ENCODE measurements at places on chromosomes 2 and 18.

DNA sequence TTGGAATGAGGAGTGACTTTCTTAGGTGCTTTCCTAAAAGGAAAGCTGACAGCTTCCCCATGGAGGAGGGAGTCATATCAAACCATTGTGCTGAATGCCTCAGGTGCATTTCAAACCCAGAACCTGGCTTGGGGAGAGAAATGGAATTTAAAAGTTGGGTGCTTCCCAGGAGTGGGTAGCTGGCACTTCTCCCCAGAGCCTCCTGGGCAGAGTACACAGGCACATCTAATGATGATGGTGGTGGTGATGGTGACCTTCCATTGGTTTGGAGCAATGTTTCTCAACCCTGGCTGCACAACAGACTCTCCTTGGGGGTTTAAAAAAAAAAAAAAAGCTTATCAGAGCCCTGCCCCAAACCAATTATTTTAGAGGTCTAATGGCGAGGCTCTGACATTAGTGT is 8.3 kb downstream of the FOSL2 start:
- DNase-seq, result no peak

DNA sequence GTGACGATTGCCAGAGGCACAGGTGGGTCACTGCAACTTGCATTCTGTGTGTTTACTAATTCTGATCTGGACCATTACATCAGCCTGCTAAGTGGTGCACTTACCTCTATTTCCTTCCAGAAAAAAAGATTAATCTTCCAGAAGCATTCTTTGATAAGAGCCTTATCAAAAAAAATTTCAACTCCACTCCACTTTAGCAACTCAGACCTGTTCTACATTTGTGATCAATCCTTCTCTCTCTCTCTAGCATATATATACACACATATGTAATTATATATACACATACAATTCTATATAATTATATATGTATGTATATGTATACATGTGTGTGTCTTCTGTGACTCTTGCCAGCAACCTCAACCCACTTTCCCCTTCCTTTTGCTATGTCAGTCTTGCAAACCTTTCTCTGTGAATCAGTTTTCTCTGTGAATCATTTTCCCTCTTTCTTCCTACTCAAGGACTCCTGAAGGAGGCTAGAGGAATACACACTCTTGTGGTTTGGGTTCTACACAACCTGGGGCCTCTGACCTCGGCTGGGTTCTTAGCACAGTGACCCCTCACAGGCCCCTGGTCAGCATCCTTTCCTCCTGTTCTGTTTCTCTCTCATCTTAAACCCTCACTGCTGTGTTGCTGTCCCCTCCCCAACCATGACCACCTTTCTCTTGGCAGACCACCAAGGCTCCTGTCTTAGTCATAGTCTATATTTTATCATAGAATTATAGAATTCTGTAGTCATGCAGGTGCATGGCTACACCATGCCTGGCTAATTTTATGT is 130.4 kb upstream of the PELI1 start:
- DNase-seq, result no peak

- no peak for DNase-seq
These were observed 502.4 kb downstream of the FBXO15 start for GRCh38 chr18:73645160-73645715.

- DNase-seq, result no peak
These were observed 138.9 kb downstream of the LTBP1 start for GRCh38 chr2:33085646-33086045.

- no peak for DNase-seq
These were observed 275.7 kb upstream of the ZNF804A start for GRCh38 chr2:184322615-184323014.

DNA sequence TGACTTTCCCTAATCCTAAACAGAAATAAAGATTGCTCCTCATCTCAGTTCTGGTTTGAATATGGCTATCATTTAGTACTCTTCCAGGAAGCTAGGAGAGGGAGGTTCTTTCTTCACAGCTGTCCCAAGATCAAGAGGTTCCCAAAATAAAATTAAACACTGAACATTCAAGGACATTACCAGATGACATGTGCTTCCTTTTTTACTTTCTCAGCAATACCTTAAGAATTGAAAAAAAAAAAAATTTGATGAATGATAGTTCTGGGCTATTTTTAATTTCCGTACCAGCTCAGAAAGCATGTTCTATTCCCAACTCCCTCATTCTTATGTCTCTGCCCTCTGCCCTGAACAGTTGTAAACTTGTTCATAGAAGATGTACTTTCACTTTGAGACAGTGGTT is 61.7 kb upstream of the MYL1 start:
- DNase-seq, result no peak

DNA sequence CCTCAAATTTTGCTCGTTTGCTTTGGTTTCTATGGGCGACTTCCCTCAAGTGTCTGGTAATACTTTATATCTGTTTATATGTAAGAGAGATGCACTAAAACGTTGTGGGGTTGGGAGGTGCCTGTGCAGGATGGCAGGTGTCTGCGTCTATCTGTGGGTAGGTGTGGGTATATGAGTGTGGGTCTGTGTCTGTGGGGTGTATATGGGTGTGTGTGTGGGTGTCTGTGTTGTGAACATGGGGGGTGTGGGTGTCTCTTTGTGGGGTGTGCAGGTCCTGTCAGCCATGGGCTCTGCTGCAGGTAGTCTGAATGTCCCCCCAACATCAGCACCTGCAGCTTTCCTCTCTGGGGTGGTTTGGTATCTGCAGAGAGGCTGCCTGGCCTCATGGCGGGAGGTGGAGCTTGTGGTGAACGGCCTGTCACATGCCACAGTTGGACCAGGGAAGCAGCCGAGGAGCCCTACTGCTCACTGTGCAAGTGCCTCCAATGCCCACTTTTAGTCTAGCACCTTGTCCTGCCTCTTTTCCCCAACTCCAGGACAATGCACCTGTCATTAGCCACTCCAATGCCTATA is 90.3 kb downstream of the LPIN1 start:
- no peak for DNase-seq

GRCh38 chr2:15808204-15808910 is 132.0 kb upstream of the MYCN start:
- DNase-seq, result peak; percentile 32

GRCh38 chr2:177188482-177189469 is 23.8 kb upstream of the HNRNPA3 start:
- no peak for DNase-seq

- no peak for DNase-seq
These were observed 228.0 kb upstream of the MEX3C start for GRCh38 chr18:51425475-51425874.

- peak; percentile 28 for DNase-seq
These were observed 65.6 kb downstream of the ATP8B1 start for GRCh38 chr18:57737400-57738060.

GRCh38 chr2:10157293-10157692 is 34.8 kb downstream of the RRM2 start:
- DNase-seq, result no peak

DNA sequence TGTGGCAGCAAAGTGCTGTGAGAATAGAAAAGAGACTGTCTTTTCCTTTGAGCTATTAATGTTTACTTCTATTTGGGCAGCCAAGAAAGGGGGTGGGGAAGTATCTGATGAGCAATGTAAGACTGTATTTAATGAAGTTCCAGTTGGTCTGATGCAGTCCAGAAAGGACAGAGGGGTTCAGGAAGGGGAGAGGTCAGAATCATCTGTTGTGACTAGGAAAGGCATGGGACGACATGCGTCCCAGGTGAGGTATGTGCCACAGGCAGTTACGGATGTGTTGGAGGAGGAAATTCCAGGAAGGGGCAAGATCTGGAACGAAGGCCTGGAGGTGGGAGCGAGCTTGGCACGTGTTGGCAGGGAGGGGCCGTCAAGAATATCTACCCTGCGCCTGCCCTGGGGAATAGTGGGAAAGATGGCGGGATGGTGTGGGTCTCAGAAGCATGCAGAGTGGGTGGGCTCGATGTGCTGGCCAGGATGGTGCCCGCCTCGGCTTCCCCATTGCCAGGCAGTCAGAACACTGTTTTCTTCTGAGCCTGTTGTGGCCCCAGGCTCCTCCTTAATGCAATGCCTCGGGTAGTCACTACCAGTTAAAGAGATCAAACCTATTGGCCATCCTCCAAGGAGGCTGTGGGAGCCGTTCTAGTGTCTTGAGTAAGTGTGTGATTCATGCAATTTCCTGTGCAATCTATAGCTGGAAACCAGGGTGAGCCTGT is 57.8 kb upstream of the TXNDC2 start:
- DNase-seq, result no peak

- no peak for DNase-seq
These were observed 242.2 kb downstream of the LOXHD1 start for GRCh38 chr18:46414863-46415262.

DNA sequence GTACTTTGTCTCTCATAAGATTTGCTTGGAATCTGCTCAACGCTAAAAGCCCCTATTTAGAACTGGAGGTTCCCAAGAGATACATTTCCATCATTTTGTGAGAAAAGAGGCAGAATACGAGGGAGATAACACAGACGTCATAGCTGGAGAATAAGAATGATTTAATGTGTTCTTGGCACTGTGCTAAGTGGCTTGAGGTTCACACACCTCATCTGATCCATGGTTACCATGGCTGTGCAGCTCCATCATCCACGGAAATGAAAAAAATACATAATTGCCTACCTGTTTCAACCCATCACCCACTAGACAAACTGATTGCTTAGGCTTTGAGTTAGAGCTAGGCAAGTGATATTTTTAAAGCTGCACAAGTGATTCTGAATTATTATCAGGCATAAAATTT is 227.6 kb downstream of the SLC8A1 start:
- DNase-seq, result no peak

DNA sequence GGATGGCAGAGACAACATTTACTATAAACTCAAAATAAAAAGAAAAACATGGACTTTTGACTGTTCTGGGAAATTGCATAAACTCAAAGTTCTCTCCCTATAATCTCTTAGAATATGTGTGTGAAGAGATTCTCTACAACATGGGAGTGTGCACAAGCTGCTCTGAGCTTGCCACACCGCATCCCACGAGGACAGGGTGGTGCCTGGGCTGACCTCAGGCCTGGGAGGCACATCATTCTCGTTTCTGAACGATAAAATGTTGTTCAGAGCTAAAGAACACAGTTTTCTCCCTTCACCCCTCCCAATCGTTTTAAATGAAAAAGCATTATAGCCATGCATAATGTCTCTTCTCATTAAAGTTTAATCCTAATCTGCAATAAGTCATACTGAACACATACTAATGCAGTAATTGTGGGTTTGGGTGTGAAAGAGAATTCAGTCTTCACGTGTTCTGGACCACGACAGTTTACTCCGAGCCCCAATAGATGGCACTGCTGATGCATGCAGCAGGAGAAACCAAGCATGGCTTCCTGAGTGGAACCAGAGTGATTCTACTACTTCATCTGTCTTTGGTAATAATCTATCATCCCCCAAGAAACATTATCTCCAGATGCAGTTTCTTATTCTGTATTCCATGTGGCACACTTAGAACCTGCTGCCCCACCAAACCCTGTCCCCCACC is 46.9 kb upstream of the LAMA1 start:
- peak; percentile 42 for DNase-seq

- no peak for DNase-seq
These were observed 296.5 kb upstream of the GYPC start for GRCh38 chr2:126359494-126359893.

- DNase-seq, result no peak
These were observed 26.3 kb downstream of the RMC1 start for GRCh38 chr18:23529604-23530003.

GRCh38 chr2:48906633-48907032 is 151.1 kb upstream of the LHCGR start:
- DNase-seq, result peak; percentile 58

DNA sequence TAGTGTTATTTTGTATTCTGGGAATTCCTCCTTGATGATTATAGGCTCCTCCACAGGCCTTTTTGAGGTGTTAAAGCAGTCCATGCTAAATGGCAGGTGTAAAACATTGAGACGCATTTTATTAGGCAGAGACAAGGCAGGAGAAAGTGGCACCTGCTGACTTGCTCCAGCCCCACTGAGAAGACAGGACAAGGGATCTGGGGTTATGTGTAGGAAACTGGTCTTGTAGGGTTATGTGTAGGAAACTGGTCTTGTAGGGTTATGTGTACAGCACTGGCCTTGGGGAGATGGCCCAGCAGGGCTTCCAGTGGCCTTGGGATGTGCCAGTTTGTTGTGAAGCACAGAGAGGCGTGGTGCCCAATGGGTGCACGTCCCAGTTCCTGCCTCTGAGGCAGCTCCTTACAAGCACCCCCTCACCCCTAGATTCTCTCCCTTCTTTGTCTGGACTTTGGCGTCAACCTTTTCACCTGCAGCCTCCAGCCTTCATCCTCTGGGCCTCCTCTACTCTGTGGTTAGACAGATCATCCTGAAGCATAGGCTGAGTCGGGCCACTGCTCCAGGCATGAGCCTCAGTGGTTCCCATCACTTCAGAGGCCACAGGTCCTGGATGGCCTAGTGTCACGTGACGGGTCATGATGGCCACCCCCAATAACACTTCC is 921 bp upstream of the FABP1 start:
- no peak for DNase-seq

DNA sequence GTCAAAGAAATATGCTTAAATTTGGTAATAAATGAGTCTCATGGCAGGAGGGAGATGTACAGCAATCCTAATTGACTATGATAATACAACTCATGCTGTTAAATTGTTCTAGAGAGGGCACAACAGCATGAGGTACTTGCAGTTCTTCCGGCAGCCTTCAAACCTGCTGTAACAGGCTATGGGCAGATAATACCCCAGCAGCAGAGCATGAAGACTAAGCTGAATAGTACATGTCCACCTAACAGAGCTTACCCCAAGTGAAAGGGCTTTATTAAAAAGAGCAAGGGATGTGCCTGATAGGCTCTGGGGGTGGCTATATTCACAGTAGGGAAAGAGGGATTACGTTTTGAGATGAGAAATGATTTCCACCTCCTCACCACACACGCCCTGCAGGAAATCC is 28.9 kb downstream of the MRO start:
- no peak for DNase-seq

DNA sequence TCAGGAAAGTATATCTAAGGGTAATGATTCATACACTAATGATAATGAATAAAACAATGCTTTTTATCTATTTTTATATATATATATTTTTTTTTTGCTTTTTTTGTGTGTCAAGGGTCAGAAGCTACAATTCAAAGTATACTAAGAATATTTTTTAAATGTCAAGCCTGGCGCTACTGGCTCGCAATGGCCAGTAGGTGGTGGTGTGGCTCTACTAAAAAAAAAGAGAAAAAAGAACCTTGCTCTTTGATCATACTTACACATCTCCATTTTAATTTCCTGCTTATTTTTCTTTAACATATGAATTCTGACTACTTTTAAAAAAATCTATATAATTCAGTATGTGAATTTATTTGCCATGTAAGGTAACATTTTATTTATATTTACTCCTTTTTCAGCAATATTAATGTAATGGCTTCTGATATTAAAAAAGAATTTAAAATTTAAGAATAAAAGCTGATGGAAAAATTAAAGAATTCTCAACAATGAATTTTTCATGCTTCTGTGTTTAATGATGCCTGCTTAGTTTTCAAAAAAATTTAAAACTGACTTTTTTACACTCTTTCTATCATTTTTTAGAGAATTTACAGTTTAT is 232.9 kb downstream of the GULP1 start:
- DNase-seq, result peak; percentile 40

GRCh38 chr2:234444893-234445292 is 52.0 kb downstream of the ARL4C start:
- DNase-seq, result no peak

GRCh38 chr2:174662459-174662858 is 64.9 kb upstream of the WIPF1 start:
- DNase-seq, result no peak

- no peak for DNase-seq
These were observed 138.6 kb upstream of the FHL2 start for GRCh38 chr2:105537466-105537865.

Measured in skin of body (tissue), 3 donors.